NCI-H1930 (cell line): ENCODE measurements at places on chromosomes 5 and 9.

GRCh38 chr5:95803271-95804148 lies 19.0 kb downstream of the GLRX start:
- no peak for DNase-seq

GRCh38 chr9:112327718-112328450 lies 5.5 kb downstream of the PTBP3 start:
- no peak for DNase-seq

DNA sequence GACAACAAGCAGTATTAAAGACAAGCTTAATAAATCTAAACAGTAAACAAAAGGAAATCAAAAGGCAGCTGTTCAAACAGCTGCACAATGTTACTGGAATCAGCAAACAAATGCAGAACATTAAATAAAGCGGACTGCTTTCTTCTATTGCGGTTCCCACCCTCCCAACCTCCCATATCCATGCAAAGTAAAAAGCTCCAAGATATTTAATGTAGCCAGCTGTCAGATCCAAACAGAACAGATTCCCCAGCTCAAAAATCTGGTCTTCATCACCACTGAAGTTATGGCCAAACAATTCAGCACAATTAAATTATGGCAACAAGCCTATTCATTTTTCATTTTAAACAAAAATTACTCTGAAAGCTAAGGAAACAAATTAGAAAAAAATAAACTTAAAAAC lies 75.9 kb downstream of the SLC38A9 start:
- DNase-seq, result peak; percentile 66

DNA sequence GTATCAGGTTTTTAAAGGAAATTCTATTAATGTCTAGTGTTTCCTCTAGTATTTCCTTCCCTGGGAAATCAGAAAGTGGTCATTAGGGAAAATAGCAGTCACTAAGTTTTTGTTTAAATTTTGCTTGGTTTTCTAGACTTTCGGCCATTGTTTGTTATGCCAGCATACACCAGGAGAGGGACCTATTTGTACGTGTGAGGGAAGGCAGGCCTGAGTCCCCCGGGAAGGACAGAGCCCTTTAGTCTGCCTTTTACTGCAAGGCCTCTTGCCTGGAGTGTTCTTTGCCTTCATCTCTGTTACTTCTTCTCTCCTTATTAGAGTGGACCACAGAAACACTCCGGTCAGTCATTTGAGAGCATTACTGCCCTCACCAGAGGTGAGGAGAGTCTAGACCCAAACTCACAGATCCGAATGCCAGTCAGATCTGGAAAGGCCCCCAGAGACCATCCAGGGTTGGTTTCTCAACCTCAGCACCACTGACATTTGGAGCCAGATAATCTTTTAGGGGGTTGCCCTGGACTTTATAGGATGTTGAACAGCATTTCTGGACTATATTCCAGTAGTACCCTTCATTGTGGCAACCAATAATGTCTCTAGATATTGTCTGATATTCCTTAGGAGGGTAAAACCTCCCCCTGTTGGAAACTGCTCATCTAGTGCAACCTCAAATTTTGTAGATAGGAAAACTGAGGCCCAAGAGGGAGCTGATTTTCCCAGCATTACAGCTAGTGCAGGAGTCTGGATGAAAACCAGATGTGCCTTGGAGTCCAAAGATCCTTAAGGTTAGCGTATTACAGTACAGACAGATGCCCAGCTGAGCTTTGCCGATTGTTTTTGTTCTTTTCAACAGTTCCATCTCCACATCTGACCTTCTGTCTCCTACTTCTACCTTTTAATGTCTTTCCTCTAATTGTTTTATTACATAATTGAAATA lies 93.0 kb upstream of the NIPAL4 start:
- DNase-seq, result no peak

- DNase-seq, result no peak
These were observed 535.6 kb upstream of the MEF2C start for GRCh38 chr5:89418407-89419085.

GRCh38 chr5:78056901-78057514 lies 237.5 kb downstream of the AP3B1 start:
- no peak for DNase-seq

- no peak for DNase-seq
These were observed 46.5 kb upstream of the ZSWIM6 start for GRCh38 chr5:61285531-61285930.

- DNase-seq, result peak; percentile 62
These were observed 494.6 kb downstream of the GADD45G start for GRCh38 chr9:90099262-90099963.

GRCh38 chr9:110371411-110372007 lies 33.8 kb upstream of the TXNDC8 start:
- no peak for DNase-seq

DNA sequence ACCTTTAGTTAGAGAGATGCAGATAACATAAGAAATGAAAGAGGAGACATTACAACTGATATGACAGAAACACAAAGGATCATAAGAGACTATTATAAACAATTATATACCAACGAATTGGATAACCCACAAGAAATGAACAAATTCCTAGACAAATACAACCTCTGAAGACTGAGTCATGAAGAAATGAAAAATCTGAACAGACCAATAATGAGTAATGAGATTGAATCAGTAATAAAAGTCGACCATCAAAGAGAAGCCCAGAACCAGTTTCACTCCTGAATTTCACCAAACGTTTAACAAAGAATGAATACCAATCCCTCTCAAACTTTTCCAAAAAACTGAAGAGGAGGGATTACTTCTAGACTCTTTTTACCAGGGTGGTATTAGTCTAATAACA lies 50.5 kb upstream of the PCAT7 start:
- no peak for DNase-seq

GRCh38 chr9:113590991-113591898 lies 127.7 kb downstream of the RGS3 start:
- peak; percentile 27 for DNase-seq

DNA sequence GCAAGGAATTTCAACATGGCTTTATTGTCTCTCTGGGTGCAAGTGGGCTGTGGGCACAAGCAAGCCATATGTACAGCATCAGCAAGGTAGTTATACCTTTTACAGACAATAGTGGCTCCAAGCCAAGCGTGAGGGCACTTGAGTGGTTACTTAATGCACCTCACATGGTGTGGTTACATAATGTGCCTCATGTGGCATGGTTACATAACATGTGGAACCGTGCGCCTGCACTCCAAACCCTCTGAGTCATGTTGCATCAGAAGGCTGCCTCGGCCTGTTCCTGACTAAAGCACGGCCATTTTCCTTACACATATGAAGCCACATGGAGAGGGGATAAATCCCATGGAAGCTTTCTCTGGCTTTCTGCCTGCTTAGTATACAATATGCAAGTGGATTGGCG lies 150.9 kb downstream of the OSTF1 start:
- no peak for DNase-seq

DNA sequence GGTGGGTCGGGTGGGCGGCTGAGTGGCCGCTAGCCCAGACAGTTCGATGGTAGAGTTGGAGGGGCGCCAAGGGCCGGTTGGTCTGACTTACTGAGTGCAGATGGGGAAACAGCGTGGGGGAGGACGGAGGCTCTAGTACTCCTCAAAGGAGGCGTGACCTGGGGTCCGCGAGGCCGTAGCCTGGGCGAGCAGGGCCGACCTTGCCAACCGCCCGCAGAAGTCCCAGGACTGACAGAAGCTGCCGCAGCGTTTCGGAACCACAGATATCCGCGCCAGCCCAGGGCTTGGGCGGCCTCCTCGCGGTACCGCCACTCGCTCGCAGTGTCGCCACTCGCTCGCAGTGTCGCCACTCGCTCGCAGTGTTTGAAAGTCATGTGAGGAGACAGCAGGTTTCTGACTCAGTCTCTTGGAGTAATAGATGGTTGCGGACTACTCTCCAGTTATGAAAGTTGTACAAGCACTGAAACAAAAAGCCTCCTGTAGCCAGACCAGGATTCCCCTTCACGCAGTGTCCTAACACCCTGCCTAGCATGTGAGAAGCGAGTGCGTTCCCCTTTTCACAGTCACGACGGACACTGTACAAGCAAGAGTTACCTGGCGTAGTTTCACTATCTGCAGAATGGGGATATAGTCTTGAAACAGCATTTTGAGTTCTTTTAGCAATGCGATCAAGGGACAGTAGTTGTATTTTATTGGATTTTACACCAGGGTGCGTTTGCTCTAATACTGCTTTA lies 674 bp downstream of the TMEM38B start:
- peak; percentile 6 for DNase-seq

DNA sequence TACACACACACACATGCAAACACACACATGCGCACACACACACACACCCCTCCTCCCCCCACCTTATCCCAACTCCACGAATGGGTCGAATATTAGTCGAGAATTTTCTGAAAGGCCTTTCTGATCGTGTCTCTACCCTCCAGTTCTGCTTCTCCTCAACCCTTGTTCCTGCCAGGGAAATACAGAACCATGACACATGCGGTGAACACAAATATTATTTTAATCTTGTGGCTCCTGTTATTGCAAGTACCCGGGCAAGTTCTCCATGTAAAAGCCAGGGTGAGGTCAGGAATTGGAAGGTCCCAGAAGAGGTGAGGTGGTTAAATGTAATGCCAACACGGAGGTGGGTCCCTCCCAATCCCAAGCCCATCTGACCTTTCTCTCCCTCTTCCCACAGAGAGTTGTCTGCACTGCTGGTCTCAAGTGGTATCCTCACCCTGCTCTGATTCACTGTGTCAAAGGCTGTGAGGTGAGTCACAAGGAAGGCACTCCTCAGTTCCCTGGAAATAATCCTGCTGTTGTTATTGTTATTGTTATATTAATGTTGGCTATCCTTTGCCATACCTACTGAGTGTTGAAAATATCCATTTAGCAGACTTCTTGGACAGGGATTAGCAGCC lies 223.7 kb downstream of the PAPPA start:
- DNase-seq, result no peak

GRCh38 chr5:170297589-170298462 lies at the start of gene LCP2:
TSS of gene LCP2 (minus strand) at chr5:170297777. CDS start at chr5:170297611, 166 bp downstream.
- no peak for DNase-seq

- DNase-seq, result no peak
These were observed 643.7 kb upstream of the ACO1 start for GRCh38 chr9:31740705-31741104.

DNA sequence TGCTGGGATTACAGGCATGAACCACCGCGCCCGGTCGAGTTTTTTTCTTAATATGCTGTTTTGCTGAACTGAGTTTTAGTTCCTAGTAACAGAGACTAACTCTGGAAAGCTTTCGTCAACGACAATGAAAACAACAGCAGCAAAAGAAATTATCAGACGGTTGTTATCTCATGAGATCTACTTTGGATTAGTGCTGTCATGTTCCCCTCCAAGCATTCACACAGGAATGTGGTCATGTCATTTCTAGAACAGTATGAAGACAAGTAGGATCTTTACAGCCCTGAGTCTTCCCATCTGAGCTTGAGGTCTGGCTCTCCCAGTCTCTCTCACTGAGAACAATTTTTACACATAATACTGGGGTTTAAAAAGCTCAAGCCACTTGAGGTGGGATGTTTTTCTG lies 4.0 kb upstream of the ANKRD33B start:
- DNase-seq, result no peak

- peak; percentile 50 for DNase-seq
These were observed 13.5 kb upstream of the ANKRD18B start for GRCh38 chr9:33510262-33511183.

DNA sequence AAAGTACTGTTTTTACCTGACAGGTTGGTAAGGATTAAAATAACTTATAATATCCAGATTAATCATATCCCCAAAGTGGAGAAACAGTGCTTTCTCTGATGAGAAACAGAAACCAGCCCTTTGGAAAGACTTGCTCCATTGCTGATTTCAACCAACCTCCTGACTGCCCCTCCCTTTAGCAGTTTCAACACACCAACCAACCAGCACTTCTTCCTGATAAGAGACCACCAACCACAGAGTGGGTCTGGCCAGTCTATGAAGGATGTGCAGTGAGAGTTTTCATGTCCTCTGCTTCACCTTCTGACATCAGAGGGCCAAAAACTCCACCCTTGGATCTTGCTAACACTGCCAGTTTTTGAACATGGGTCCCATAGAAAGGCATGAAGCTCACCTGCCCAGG lies 28.1 kb downstream of the RIGI start:
- DNase-seq, result no peak

- DNase-seq, result no peak
These were observed 279.0 kb downstream of the AOPEP start for GRCh38 chr9:95005278-95006143.

DNA sequence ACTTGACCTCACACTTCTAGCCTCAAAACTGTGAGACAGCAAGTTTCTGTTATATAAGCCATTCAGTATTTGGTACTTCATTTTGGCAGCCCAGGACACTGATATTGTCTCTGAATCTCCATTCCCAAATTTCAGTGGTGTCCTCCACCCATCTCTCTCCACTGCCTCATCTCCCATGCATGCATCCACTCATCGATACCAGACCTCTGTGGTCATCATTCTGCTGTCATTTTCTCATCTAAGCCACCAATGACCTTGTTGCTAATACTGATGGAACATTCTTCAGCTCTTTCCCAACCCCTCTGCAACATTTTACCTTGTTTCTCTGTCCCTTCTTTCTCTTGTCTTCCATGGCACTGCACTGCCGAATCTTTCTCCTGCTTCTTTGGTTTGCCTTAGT lies 221.8 kb downstream of the SNX18 start:
- no peak for DNase-seq

- DNase-seq, result no peak
These were observed 32.2 kb downstream of the ALDH7A1 start for GRCh38 chr5:126562823-126563222.

GRCh38 chr5:149056616-149057165 lies 6.2 kb downstream of the SH3TC2 start:
- no peak for DNase-seq
